ENCODE measurements at places on chromosomes 16 and 17.

DNA sequence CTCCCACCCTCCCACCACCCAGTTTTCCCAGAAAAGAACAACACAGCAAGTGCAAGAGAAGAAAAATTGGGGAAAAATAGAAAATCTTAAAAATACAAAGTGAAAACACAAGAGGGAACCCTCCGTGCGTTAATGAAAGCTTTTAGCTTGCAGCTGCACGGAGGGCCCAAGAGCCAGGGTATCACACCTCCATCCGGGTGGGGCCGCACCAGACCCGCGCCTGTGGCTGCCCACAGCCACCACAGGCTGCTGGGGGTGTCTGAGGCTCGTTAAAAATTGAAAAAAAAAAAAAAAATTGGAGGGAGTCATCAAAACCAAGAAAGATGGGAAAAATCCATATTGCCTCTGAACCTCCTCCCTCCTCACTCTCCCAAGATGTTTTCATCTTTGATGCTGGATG is 18.6 kb downstream of the ENGASE start:
- no peak for DNase-seq

DNA sequence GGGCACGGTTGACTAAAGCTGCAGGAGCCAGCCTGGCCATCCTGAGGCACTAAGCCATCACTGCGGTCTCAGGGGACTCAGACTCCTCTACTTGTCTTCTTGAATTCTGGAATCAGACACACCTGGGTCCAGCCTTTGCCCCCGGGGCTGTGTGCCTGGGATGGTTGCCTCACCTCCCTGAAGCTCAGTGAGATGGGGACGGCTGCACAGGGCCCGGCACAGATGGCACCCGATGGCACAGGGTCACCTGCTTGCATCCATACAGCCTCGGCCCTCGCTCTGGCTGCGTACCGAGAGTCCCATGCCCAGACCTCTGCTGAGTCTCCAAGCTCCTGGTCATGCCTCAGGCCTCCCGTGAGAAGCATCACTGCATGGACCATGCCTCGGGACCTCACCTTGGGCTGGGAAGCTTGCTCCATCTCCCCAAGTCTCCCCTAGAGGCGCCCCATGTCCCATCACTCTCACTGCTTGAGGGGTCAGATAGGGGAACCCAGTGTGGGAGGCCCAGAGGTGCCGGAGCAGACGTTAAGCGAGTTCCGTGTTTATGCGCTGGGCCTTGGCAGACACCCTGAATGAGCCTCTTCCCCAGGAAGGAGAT is 316.3 kb downstream of the SEC14L1 start:
- DNase-seq = no peak

- DNase-seq = no peak
Observed at GRCh38 chr17:18235743-18236256, 10.4 kb downstream of the LLGL1 start.

DNA sequence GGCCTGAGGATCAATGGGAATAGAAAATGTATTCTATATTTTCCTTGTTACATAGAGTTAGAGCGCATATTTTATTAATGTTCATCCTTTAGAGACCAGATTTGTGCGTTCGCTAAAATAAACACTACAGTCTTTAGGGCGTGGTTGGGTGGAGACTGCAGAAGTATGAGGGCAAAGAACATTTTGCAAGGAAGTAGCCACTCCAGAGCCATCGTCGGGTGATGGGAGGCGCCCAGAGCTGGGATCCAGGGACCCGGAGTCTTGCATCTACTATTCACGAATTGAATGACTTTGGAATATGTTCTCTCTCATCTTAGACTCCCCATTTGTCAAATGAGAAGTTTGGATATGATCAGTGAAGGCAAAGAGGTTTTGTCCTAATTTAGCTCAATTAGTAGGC is 154.2 kb upstream of the IRX6 start:
- DNase-seq = no peak

GRCh38 chr17:10999484-10999883 is 161.6 kb upstream of the PIRT start:
- DNase-seq = no peak

- no peak for DNase-seq
Observed at GRCh38 chr17:187130-187529, 5.7 kb upstream of the DOC2B start.

- DNase-seq = no peak
Observed at GRCh38 chr17:74990581-74991105, 3.2 kb downstream of the CDR2L start.

GRCh38 chr16:61900482-61900881 is 135.8 kb downstream of the CDH8 start:
- peak; percentile 42 for DNase-seq

DNA sequence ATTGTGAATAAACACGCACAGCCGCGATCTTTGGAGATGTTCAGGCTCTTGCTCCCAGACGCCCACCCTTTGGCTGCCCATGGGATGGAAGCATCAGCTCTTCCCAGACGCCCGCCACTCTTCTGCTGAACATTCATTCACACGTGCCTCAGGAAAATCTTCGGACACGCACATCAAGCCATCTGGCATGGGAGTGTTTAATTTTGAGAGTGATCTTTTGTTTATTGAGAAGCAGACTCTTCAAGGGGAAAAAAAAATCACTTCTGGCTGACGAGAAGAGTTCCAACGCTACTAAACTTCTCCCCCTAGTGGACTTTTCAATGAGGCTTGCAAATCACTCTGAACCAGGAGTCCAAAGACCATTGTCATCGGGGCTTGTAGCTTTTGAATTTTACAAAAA is 62.0 kb upstream of the NUDT7 start:
- no peak for DNase-seq

GRCh38 chr16:3810198-3810664 is 70.3 kb downstream of the CREBBP start:
- no peak for DNase-seq

DNA sequence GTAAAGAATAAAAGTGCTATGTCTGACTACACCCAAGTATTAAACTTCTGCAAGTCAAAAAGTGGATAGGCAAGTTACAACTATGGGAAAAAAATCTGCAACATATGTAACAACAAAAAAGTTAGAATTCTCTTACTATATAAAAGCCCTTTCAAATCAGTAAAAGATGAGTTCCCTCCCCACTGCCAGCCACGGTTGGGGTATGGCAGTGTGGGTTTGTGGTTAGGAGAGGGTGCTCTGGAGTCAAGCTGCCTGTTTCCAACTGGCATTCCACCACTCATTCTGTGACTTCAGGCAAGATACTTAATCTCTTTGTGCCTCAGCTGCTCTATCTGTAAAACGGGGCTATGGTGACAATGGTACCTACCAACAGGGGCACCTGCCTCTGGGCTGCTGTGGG is 26.6 kb upstream of the MFSD6L start:
- no peak for DNase-seq

- DNase-seq = no peak
Observed at GRCh38 chr16:79158337-79158736, 442.2 kb downstream of the MAF start.

- no peak for DNase-seq
Observed at GRCh38 chr16:23694644-23695373, 16.1 kb downstream of the PLK1 start.

GRCh38 chr16:21973945-21974344 is 20.8 kb downstream of the UQCRC2 start:
- DNase-seq = no peak

GRCh38 chr17:72922219-72922618 is 170.3 kb downstream of the SLC39A11 start:
- no peak for DNase-seq

DNA sequence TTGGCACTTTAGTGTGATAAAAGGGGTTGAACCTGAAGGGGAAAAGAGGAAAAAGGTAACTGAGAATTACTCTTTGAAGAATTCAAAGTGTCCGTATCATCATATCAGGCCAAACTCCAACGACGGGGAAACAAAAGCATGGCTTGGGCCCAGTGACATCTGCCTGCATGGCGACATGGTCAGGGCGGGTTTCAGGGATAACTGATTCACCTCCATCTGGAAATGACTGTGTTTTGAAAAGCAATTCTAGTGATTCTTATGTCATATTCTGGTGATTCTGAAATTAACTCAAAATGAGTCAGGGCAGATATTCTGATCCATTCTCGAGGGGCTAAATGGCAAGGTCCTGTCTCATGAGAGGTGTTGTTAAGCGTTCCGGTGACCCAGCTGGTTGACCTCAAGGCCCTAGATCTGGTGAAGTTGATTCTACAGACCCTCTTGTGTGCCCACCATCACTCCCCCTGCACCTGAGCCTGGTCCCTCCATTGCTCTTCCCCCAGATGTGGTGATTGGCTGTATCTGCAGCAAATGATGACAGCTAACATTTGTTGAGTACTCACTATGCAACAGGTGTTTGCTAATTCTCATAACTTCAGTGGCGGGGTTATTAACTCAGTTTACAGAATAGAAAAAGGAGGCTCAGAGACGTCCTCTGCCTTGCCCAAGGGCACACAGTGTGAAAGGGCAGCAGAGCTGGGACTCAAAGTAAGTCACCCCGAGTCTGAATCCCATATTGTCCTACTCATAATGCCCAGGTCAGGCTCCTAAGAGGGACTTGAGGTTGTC is 251.8 kb downstream of the MAF start:
- DNase-seq = no peak

DNA sequence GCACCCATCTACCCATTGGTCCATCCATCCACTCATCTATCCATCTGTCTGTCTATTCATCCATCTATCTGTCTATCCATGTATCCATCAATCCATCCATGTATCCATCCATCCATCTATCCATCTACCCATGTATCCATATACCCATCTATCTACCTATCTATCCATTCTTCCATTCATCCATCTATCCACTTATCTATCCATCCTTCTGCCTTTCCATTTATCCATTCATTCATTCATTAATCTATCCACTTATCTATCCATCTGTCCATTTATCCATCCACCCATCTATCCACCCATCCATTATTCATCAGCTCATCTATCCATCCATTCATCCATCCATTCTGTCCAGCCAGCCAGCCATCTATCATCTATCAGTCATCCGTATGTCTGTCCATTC is 21.5 kb downstream of the TRIM25 start:
- DNase-seq = no peak

DNA sequence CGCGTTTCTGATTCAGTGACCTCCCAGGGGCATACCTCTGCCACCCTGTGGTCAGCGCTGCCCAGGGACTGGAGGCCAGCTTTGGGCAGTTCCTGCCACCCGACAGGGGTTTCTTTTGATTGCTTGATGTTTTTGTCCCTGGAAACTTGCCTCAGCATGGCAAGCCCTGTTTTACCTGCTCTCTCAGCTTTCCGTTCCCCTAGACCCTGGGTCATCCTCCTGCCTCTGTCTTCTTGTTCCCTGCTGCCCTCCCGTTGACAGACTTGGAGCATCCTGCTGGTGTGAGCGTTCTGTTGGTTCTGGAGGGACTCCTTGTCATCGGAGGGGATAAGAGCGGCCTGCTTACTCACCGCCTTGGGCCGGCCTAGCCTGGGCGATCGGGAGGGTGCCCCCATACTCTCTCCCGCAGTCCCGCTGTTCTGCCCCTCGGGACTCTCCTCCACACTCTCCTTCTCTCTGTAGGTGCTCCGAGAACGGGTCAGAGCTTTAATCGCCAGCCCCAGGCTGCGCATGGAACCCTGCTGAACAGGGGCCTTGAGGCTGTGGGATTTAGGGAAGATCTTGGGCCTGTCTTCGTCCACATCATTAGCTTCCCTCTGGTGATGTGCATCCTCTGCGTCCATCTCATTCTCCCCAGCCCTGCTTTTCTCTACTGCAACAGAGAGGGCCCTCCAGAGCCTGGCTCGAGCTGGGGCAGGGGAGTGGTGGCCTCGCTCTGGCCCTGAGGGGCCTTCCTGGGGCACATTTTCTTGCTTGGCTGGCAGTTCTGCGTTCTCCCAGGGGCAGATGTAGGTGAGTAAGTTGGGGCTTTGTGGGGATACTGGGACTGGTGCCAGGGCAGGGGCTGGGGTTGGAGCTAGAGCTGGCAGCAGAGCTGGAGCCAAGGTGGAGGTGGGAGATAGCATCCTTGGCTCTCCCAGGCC is 13.7 kb downstream of the GPR179 start:
- DNase-seq = no peak

DNA sequence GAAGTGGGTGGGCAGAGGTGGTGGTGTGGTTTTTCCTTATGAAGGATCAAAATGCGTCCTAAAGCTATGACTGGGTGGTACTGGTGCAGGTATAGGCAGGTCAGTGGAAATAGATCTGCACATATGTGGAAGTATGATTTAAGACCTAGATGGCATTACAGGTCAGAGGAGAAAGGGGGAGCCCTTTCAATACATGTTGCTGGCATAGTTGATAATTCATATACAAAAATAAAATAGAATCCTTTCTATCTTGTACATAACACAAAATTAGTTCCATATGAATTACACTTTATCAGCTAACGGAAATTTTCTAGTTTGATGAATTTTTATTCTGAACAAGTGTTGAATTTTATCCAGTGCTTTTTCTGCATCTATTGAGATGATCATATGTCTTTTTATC is 20.8 kb upstream of the PIK3R5 start:
- DNase-seq = no peak

DNA sequence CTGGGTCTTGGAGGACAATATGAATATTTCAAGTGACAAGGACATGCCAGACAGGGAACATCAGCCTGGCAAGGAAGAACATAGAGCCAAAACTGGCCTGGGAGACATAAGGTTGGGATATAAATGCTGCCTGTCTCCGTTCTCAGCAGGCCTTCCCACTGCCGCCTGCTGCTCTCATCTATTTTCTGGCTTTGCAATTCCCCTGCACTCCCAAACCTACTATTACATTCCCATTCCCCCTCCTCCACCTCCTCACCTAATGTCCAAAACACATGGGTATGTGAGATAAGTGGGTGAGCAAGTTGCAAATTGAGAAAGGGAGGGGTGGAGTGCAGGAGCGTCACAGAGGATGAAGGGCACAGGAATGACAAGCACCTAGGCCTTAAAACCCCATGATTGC is 244.3 kb upstream of the CDH8 start:
- DNase-seq = no peak

GRCh38 chr17:37608351-37609169 is 658 bp downstream of the SYNRG start:
- no peak for DNase-seq

DNA sequence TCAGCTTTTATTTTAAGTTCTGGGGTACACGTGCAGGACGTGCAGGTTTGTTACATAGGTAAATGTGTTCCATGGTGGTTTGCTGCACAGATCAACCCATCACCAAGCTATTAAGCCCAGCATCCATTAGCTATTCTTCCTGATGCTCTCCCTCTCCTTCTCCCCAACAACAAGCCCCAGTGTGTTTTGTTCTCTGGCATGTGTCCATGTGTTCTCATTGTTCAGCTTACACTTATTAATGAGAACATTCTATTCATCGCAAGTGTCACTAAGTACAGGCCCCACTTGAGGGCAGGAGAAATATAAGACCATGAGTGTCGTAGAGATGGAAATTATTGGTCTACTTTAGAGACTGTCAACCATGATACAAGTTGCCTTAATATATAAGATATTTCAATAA is 615.1 kb downstream of the CDH8 start:
- no peak for DNase-seq

DNA sequence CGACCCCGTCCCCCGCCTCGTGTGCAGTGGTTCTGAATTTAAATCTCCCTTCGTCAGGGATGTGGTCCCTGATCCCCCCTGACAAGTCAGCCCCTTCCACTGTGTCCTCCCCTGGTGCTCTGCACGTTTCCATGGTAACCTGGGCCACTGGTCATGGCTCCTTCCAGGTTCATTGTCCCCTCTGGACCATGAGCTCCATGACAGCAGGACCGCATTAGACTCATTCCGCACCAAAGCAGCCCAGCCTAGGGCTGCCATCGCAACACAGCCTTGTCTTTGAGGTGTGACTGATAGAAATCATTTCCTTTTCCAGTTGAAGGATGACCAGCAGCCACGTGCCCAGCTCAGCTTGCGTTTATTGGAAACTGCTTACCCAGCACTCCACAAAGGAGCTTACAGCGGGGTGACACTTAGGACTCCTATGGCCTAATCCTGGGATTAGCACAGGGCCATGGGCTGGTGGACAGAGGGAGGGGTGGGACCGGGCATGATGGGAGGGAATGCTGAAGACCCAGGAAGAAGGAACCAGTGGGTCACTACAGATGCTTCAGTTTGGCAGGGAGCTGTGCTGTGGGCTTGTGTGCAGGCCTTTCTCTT is 7.6 kb downstream of the RCVRN start:
- no peak for DNase-seq

Measured in AG04449 (cell line).